Left ventricle myocardium inferior (tissue), 1 donor: ENCODE measurements at places on chromosomes 7 and 10. TPM values are rescaled to one million over a fixed set of nuclear protein-coding genes. Genes with fewer than 3 reads are reported as not detected.

GRCh38 chr10:61778137-61778536, 115.4 kb downstream of the CABCOCO1 start:
- DNase-seq, result no peak

- no peak for DNase-seq
Observed at GRCh38 chr10:76047521-76047920, 616.1 kb downstream of the LRMDA start.

CNNM1 gene
- total RNA-seq, result 0.19 TPM

CAMK1D gene
- total RNA-seq, result 2.5 TPM

- DNase-seq, result no peak
Observed at GRCh38 chr7:139697056-139697455, 80.7 kb downstream of the HIPK2 start.

SLC16A9 gene
- 1.1 TPM for total RNA-seq

- DNase-seq, result no peak
Observed at GRCh38 chr7:70717553-70718329, 414.2 kb upstream of the GALNT17 start.

GRCh38 chr7:18623389-18623788, 127.8 kb downstream of the HDAC9 start:
- no peak for DNase-seq

GRCh38 chr10:97230146-97230545, 44.4 kb upstream of the SLIT1 start:
- DNase-seq, result no peak

- no peak for DNase-seq
Observed at GRCh38 chr7:137985897-137986251, 16.0 kb downstream of the CREB3L2 start.

DNA sequence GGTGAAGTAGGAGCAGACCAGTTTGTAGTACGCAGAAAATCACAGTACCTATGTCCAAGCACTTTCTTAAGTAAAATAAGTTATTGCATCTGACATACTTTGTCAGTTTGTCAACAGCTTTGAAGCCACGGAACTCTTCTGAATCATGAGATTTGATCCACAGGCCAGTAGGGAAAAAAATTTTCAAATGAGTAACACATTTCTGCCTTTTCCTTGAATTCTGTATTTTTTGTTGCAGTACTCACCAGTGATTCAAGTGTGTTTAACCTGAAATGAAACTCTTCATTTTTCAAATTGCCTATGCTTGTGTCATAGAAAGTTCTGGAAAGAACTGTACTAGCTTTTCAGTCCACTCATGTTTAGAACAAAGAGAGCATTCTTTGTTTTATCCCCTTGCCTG, 337.7 kb downstream of the GATA3 start:
- no peak for DNase-seq

DNA sequence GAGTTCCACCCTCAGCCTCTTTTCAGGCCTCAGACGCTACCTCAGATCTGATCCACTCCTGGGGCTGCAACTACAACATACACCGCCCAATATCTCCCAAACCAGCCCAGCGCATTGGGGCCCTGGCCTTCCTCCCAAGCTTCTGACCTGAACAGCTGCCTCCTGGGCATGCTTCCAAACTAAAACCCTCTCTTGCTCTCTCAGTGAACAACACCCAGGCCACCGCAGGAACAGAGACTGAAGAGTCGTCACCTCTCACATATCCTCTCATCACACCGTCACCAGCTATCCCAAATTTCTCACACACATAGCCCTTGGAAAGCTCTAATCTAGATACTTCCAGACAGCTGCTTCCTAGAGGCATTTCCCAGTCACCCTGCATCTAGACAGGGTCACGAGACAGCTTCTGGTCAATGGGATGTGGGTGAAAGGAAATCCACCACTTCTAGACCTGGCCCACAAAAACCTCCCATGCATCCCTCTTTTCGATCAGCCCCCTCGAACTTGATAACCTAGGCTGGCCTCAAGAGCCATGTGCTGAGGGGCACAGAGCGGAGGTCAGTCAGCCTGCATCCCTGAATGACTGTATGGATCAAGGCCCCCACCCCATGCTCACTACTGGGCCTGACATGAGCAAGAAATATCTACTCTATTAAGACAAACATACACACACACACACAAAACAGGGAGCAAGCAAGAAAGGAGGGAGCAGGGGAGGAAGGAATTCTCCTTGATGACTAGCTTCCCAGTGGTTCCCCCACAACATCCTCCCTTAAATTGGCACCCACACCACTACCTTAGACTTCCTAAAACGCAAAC, 1.8 kb downstream of the PARP12 start:
- peak; percentile 69 for DNase-seq

CTAGE8 gene
- total RNA-seq, result 0.08 TPM

- DNase-seq, result no peak
Observed at GRCh38 chr7:151366166-151366879, 24.7 kb downstream of the NUB1 start.

- DNase-seq, result no peak
Observed at GRCh38 chr10:33588974-33589600, 254.6 kb upstream of the NRP1 start.

- no peak for DNase-seq
Observed at GRCh38 chr7:50529093-50529862, 35.9 kb downstream of the DDC start.

DNA sequence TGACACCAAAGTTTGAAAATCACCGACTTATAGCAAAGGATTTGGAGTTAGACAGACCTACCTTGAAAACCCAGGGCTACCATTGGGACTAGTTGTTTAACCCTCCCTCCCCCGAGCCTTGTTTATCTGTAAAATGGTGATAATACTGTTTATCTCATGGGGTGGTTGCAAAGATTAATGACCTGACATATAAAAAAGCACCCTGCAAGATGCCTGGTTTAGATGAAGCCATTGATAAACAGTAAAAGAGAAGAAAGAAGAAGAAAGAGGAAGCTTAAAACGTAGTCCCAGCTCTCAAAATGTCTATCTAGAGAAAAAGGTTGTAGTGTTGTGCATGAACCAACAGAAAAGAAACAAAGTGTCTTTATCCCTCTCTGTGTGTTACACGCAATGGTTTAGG, 145.7 kb downstream of the FGFR2 start:
- no peak for DNase-seq

- no peak for DNase-seq
Observed at GRCh38 chr7:77783545-77783944, 14.7 kb downstream of the TMEM60 start.

GRCh38 chr10:48197236-48197899, 77.1 kb downstream of the FRMPD2 start:
- DNase-seq, result no peak

LIPF gene
- not detected for total RNA-seq

DNA sequence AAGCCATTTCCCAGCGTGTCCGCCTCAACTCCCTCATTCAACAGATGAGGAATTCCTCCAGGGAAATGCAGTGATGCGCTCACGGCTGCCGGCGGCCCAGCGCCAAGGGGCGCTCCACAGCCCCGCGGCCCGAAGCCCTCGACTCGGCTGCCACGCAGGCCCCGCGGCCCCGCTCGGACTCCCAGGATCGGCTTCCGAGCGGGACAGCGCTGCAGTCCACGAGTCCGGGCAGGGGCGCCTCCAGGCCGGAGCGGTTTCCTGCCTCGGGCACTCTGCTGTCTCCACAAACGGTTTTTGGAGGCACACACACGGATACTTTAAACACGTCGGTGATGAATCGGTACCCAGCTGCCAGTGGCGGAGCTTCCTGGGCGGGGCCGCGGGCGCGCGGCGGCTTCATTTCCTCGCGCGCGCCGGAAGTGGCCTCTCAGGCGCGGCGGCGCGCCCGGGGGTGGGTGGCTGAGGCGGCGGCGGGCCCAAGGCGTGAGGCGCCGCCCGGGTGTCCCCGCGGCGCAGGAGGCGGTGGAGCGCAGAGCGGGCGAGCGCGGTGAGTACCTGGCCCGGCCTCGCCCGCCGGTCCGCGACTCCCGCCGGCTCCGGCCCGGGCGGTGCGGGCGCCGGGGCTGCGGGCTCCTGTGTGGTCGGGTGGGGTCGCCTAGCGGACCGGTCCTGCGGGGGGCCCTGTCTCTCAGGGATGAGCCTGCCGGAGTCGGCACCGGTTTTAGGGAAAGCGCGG, at the start of gene CSGALNACT2:
Gene CSGALNACT2, plus strand, starts transcription at position 425 of the 736 bp plus-strand sequence. CDS start 16,705 bp downstream, outside the sequence.
- DNase-seq, result peak; percentile 88

DNA sequence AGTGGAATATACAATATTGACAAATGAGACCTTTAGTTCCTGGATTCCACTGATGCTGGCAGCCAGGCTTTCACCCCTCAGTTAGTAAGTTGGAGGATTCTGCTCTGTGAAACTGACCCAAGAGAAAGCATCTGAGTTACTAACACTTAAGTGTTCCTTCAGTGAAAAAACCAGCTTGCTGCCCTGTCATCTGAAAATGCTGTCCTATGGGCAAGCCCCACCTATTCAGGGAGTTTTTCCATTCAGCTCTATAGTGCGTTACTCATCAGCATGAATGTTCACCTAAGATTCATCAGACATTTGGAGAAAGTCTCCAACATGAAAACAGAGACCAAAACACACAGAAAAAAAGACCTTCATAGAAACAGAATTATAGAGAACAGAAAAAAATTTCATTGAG, 37.9 kb downstream of the PRPF18 start:
- no peak for DNase-seq

LRIT1 gene
- not detected for total RNA-seq

GRCh38 chr10:58178811-58179210, 88.9 kb downstream of the IPMK start:
- DNase-seq, result no peak

DNA sequence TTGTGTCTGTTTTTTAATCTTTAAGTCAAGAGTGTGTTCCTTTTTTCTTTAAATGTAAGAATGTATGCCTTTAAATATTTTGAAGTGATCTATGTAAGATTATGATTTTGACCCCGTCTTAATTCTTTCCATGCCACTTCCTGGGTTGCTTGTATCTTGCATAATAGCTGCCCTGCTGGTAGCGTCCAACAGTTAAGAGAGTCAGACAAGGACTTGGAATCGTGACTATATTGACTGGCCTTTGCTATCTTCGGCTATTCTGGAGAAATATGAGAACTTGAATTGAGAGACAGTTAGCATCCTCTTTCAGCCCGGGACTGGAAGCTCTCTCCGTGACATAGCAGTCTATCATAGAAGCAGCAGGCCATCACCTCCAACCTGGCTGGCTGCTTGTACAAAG, 13.0 kb downstream of the NRP1 start:
- DNase-seq, result no peak

IGF2BP3 gene
- total RNA-seq, result 0.38 TPM

GRCh38 chr7:15073301-15073700, 170.8 kb upstream of the DGKB start:
- DNase-seq, result no peak

IRF5 gene
- 2.2 TPM for total RNA-seq

GRCh38 chr7:136139417-136139816, 162.3 kb upstream of the MTPN start:
- no peak for DNase-seq

DNA sequence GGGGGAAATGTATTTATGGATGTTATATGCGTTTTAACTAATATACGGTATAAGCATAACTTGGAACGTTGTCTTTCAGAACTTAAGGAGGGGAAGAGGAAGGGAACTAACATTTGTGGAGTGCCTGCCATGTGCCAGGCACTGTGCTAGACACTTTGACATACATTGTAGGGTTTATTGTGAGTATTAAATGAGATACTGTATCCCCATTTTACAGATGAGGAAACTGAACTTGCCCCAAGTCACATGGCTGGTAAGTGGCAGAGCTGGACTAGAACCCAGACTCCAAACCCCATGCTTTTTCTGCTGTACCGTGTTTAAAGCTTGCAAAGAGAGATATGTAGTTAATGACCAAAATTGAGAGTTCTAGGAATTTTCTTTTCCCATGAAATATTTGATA, 74.6 kb downstream of the CREM start:
- DNase-seq, result no peak

DNA sequence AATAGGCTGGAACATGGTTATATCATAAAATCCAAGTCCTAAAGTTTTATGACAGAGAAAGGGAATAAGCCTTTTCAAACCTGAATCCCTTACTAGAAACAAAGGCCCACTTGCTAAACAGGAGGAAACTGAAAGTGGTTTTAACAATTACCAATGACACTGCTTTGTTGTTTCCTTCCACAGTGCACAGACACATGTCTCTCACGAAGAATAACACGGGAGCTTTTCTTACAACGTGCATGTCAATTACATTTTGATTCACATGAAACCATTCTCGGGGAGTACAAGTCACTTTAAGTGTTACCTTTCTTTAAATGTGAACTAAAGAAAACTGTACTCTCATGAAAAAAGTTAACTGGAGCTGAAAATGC, 1.4 kb downstream of the MRPS33 start:
- no peak for DNase-seq

DNA sequence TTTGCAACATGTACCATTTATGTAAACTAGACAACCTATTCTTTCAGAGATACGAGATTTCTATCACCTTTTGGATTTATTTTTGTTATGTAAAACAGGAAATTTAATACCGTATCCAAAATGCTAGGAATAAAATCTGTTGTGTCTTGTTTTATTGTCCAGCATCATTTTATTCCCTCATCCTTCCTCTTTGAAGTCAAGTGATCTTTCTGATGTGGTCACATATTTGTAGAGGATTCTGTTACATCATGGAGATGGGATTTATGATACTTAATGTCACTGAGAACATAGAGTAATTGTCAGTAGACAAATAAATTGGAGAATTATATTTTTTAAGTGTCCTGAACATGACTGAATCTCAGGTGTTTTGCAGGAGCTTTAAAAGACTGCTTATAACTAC, 64.7 kb downstream of the ZNF277 start:
- no peak for DNase-seq

DNA sequence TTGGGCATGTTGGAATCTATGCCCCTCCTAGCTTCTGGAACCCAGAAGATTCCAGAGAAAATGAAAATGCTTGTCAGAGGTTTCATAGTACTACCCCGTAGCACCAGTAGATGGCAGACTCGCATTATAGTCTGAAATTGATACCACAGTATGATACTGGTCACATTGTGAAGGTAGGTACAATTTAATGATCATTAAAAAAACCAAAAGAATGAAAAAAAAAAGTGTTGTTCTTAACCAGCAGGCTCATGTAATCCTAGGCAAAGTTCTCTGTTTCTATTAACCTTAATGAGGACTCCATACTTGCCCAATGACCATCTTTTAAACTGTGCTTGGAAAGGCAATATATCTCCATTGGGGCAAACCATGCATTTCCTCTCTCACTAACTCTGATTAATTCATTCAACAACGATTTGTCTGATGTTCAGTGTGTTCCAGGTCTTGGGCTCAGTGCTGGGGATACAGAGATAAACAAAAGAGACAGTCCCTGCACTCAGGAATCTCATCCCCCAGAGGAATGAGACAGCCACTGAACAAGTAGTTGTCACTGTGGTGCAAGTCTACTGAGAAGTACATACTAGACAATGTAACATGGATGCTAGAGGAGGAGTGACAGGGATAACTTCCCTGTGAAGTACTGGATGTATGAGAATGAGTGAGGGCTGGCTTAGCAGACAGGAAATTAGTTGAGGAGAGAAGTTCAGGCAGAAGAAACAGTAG, 223.5 kb upstream of the PHYHIPL start:
- DNase-seq, result no peak

ZNF25 gene
- 17.8 TPM for total RNA-seq

DNA sequence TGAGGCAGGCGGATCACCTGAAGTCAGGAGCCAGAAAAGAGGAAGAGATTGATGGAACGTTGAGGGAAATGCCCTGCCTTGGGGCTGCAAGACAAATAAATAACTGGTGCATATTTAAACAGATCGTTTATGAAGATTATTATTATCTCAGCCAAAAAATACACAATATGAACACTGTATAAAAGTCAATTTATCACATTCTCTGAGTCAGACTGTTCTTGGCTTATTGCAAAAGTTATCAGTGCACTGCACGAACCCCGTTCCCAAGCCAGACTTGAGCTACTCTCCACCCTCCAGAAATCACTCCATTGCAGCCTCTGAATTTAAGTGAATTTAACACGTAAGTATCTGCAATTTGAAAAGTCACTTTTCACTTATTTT, 1.6 kb downstream of the DNMBP start:
- DNase-seq, result no peak
